ENCODE measurements at places on chromosomes 2 and 18. TPM values are rescaled to one million over a fixed set of nuclear protein-coding genes. Genes with fewer than 3 reads are reported as not detected.

- DNase-seq: no peak
Observed at GRCh38 chr2:111119822-111120252, 877 bp upstream of the BCL2L11 start.

Gene POTEJ
- not detected for total RNA-seq

DNA sequence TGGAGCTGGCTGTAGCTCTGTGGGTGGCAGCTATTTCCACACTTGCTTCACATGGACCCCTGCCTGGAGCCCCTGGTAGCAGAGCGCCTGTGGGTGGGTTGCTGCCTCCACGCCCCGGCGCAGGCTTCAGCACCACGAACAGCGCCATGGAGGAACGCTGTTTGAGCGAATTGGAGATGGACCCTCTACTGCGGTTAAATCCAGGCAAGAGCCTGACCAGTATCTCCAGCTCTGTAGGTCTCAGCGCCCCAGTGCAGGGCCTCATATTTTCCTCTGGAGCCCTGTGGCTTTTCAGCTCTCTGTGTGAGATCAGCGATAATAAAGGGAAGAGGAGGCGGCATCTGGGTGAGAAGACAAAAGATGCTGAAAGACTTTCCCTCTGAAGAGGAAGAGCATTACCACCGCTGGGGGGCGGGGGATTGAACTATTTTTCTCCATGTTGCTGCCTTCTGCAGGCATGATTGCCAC, 12.0 kb downstream of the ONECUT2 start:
- DNase-seq: no peak

GRCh38 chr2:160305081-160305750, 105.1 kb upstream of the ITGB6 start:
- peak; percentile 59 for DNase-seq

Gene XDH
- not detected for total RNA-seq

DNA sequence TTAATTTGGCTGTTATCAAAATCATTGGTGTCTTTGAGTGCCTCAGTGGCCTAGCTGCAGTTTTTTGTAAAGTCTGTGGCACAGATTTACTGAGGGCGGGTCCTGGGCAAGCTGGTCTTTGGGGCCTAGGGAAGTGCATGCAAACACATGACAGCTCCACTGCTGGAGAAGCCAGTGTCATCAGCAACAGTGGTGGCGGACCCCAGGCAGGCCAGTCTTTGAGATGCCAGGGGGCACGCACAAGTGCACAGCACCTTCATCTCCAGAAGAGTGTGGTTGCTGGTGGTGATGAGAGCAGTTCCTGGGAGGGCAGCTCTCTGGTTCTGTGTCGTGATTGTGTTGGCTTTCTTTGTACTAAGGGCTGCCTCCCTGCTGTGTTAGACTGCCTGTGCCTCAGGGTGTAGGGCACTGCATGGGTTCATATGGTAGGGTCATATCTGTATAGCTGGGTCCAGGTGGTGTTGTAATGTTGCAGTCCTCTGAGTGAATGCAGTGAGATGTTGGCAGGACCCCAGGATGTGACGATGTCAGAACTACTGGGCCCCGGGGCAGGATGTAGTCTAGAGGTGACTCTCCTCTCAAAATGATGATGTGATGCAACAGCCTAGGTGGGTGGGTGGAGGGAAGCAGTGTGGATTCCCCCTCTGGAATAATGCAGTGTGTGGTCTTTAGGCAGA, 646.7 kb upstream of the CDH2 start:
- DNase-seq: no peak

- DNase-seq: no peak
Observed at GRCh38 chr2:11213090-11213638, 57.9 kb downstream of the SLC66A3 start.

DNA sequence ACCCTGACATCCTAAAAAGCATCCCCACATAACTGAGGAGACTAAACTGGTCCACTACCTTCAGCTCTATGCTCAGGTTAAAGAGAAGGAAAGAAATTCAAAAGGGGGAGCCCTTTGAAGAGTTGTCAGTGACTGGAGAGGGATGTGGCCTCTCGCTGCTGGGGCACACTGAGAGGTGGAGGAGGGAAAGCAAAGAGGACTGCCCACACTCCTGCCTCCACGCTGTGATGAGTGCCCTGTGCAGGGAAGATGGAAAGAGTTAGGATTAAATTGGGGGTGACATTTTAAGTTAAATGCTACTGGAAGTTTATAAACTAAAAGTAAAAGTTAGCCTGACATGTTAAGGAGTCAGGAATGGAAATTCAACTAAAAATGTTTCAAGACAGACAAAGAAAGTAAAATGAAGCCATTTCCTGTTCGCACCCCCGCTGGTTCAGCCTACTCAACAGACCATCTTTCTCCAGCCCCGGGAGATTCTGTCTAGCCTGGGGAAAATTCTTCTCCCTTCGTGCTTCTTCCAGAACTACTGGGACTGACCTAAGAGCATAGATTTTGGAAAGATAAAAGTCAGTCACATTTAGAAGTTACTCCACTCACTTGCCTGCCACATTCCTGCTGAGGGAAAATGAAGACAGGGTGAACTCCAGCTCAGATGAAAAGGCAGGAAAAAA, 17.8 kb upstream of the INO80C start:
- no peak for DNase-seq

DNA sequence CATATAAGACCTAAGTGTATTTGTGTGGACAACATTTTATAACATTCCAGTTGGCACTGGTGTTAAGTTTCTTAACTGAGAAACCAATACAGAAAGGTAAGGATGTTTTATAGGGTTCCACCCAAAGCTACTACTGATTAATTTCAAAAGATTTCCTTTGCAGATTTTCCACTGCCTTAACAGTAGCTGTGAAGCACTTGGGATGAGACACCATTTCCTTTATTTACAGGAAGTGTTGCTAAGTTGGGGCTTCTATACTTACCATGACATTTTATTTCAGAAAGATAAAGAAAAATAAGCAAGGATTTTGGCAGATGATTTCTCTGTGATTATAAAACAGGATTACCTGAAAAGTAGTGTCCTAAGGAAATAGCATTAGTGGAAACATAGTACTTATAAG, 234.3 kb downstream of the CALCRL start:
- no peak for DNase-seq

- no peak for DNase-seq
Observed at GRCh38 chr2:41725901-41726300, 321.9 kb upstream of the PKDCC start.

Gene TRIB2
- 16.4 TPM for total RNA-seq

DNA sequence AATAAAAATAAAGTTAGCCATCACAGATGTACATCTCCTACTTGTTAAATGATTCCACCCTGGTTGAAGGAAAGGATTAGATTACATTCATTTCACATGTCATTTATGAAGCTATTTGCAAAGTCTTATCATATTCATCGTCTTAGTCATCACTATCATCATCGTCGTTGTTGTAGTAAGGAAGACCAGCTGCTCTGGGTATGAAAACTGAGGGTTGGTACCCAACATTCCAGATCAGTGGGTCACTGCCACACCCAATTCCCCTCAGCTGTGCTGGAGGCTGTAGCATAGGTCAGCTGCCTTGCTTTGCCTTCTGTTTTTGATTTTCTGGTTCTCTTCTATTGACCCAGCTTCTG, 20.9 kb upstream of the CCBE1 start:
- peak; percentile 93 for DNase-seq

DNA sequence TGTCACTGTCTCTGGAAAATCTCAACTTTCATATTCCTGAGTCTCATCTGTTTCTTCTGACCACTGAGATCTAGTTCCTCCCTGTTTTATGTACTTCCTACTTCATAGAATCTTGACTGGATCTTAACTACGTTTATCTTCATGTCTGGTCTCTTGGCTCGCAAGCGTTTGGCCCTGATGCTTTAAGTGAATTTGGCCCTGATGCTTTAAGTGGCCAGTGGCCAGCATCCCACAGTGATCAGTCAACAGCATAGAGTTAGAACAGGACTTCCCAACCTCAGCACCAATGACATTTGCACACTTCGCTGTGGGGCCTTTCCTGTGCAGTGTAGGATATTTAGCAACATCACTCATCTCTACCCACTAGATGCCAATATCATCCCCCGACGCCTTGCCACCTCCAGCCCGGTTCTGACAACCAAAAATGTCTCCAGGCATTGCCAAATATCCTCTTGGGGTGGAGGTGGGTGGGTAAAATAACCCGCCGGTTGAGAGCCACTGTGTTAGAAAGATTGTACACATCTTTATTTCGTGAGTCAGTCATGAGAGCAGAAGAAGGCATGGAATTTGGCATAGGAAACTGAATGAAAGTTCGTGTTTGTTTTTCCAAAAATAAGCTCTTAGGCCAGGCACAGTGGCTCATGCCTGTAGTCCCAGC, 12.2 kb downstream of the TM4SF20 start:
- no peak for DNase-seq

DNA sequence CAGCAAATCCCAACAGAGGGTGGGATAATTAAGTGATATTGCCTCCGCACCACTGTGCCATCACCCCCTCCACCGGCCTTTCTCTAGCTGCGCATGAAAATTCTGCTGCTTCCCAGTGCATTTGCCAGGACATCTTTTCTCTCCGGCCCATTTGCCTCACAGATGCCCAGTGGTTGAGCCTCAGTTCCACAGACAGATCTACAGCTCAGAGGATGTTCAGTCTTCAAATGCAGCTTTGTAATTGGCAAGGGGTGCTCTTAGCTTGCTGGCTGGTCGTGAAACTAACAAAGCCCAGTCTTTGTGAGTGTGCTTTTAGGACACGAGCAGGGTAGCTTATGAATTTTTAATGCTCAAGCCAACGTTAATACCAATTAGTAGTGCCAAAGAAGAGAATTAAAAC, 253.3 kb upstream of the REV1 start:
- no peak for DNase-seq
